NCI-H748 treated with DMSO at 0.1 percent for 48 hours (cell line): ENCODE measurements at places on chromosomes 6 and 20.

GRCh38 chr6:31225735-31226134 lies 46.2 kb downstream of the HLA-C start:
- no peak for DNase-seq

- no peak for DNase-seq
Measured at GRCh38 chr20:48844996-48845395, 17.2 kb upstream of the PREX1 start.

DNA sequence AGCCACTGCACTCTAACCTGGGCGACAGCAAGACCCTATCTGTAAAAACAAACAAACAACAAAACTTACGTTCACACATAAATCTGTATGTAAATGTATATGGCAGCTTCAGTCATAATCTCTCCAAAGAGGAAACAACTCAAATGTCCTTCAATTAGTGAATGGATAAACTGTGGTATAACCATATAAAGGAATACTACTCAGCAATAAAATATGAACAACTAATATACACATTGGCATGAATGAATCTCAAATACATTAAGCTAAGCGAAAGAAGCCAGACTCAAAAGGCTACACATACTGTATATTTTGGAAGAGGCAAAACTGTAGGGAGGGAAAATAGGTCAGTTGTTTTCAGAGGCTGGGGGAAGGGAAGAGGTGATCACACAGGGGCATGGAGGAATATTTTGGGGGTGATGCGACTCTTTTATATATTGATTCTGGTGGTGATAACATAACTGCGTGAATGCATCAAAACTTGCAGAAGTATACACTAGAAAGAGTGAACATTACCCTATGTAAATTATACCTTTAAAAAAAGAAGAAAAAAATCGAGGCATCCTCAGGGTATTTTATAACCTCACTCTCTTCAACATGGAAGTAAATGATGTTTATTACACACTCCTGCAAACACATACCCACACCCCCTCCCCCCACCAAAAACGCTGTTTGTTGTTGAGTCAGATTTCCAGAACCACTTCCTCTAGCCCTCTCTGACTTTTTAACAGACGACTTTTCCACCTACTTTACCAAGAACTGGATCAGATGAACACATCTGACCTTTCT lies 115.2 kb upstream of the RNF24 start:
- no peak for DNase-seq

DNA sequence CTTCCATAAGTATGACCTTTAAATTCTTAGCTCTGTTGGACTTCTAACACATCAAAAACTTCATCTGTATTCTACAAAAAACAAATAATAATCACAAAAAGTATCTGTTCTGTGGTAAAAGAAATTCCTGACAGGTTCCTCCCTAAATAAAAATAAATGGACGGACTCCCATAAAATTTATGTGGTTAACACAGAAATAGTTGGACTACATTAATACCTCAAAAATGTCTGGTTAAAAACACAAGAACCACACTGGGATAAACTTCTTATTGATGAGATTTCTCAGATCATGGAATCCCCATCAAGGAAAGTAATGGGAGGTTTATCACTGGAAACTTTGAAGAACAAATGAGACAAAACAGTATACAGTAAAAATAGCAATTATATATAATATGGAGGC lies 172.4 kb downstream of the MOXD1 start:
- DNase-seq, result no peak

GRCh38 chr6:135146162-135146934 lies 34.8 kb upstream of the MYB start:
- DNase-seq, result no peak

GRCh38 chr6:139530561-139530960 lies 156.1 kb upstream of the CITED2 start:
- DNase-seq, result no peak
